ENCODE measurements at places on chromosomes 7 and 10. TPM values are rescaled to one million over a fixed set of nuclear protein-coding genes. Genes with fewer than 3 reads are reported as not detected.

Gene GRM3
- total RNA-seq, result not detected

Gene CALN1
- total RNA-seq, result not detected

Gene SMC3
- 16.2 TPM for total RNA-seq

Gene UBTD1
- 6.6 TPM for total RNA-seq

Gene OR2A12
- not detected for total RNA-seq

Gene HPS1
- 40.6 TPM for total RNA-seq

Gene TET1
- total RNA-seq, result 0.48 TPM

Gene FAM25A
- 57.1 TPM for total RNA-seq

Gene SEMA3C
- 2.6 TPM for total RNA-seq

Gene COMTD1
- 139 TPM for total RNA-seq

Gene PKD1L1
- total RNA-seq, result not detected

Gene TBX20
- total RNA-seq, result not detected

Gene THSD7A
- not detected for total RNA-seq

Gene GNB2
- 227 TPM for total RNA-seq

Gene IFIT1B
- not detected for total RNA-seq

DNA sequence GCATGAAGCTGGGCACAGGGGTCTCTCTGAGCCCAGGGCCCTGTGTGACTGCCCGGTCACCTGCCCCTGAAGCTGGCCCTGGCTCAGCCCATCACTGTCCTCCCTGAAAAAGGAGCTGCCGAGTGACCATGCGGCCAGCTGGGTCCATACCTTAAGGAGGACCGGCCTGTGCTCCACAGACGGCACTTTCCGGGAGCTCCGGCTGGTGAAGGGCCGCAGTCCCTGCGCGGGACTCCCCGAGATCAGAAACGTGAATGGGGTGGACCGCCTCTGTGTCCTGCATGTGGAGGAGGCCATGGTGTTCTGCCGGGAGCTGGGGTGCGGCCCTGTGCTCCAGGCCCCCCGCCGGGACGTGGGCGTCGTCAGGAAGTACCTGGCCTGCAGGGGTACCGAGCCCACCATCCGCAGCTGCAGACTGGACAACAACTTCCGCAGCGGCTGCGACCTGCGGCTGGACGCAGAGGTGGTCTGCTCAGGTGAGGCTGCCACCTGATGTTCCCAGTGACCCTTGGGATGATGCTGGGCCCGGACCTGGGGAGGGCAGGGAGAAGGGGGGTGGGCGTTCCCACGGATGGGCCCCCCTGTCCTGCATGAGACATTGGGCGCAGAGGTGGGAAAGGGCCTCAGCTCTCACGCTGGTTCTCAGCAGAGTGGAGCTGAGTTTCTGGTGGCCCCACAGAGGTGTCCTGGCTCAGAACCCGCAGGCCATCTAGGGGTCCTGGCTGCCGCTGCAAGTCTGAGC, 3.5 kb downstream of the SCART1 start:
- no peaks in the 10 kb centered on the region for H3K27me3 ChIP-seq
- DNase-seq, result no peak
- no peak overlapping the region for H3K27ac ChIP-seq
- no peak overlapping the region for H3K4me3 ChIP-seq

- DNase-seq, result no peak
- no peak overlapping the region for H3K27ac ChIP-seq
- H3K4me3 ChIP-seq, result no peak overlapping the region
- H3K4me1 ChIP-seq, result no peaks in the 10 kb centered on the region
- peaks cover 16% of the 10 kb centered on the region for H3K27me3 ChIP-seq
- no peaks in the 10 kb centered on the region for H3K36me3 ChIP-seq
These were observed 166.9 kb upstream of the RNF32 start for GRCh38 chr7:156473476-156474240.

- H3K27ac ChIP-seq, result peak overlapping the region; percentile 19
- H3K36me3 ChIP-seq, result no peaks in the 10 kb centered on the region
- no peak for DNase-seq
- H3K4me1 ChIP-seq, result no peaks in the 10 kb centered on the region
These were observed 197.6 kb upstream of the ZNF32 start for GRCh38 chr10:43846187-43846680.

- H3K4me3 ChIP-seq, result no peak overlapping the region
- no peak overlapping the region for H3K27ac ChIP-seq
- no peak for DNase-seq
- H3K4me1 ChIP-seq, result peaks cover 28% of the 10 kb centered on the region
These were observed 73.3 kb upstream of the NKX6-2 start for GRCh38 chr10:132859084-132859855.

- no peaks in the 10 kb centered on the region for H3K36me3 ChIP-seq
- H3K27me3 ChIP-seq, result no peaks in the 10 kb centered on the region
- H3K4me1 ChIP-seq, result no peaks in the 10 kb centered on the region
- DNase-seq, result no peak
These were observed 297.2 kb upstream of the VSTM2A start for GRCh38 chr7:54245020-54245419.

DNA sequence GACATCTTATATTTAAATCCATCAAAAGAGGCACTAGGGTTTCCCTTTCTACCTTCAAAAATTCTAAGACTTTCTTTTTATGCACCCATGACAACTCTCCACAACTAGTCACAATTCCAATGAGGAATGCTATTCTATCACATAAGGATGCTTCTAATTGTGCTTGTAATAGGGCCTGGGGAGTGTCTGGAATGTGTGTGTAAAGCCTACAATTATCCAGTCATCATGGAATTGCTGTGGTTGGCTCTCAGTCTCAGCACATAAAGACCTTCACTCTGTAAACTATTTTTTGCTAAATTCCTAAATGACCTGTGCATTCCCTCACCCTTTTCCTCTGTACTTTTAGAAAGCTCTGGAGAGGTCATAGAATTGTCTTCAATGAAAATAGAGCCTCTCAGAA, 86.7 kb downstream of the EPDR1 start:
- H3K4me3 ChIP-seq, result no peak overlapping the region
- no peak for DNase-seq
- no peak overlapping the region for H3K27ac ChIP-seq
- H3K27me3 ChIP-seq, result no peaks in the 10 kb centered on the region

DNA sequence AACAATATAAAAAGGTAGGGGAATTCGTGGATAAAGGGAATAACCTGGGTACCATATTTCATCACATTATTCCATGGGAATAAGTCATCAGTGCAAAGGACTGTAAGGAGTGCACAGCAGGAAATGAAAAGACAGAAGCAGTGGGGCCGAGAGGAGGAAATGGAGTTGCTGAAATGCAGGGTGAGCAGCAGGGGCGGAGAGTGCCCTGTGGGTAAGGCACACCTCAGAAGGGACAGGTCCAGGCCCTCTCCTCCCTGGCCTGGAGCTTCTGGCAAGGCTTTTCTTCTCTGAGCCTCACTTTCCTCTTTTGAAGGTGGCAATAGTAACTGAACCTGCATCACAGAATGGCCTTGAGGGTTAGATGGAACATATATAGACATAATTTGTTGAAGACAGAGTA, 26.2 kb downstream of the IKZF1 start:
- H3K27ac ChIP-seq, result peak overlapping the region; percentile 46
- H3K36me3 ChIP-seq, result no peaks in the 10 kb centered on the region
- H3K4me1 ChIP-seq, result peaks cover 26% of the 10 kb centered on the region
- DNase-seq, result no peak
- H3K27me3 ChIP-seq, result no peaks in the 10 kb centered on the region

- H3K36me3 ChIP-seq, result no peaks in the 10 kb centered on the region
- peak overlapping the region; percentile 88 for H3K27ac ChIP-seq
- H3K4me3 ChIP-seq, result peak overlapping the region; percentile 62
- no peak for DNase-seq
- no peaks in the 10 kb centered on the region for H3K27me3 ChIP-seq
These were observed 26.2 kb downstream of the ADK start for GRCh38 chr10:74177140-74177677.

GRCh38 chr7:97001221-97001620, 4.1 kb upstream of the DLX6 start:
- no peak for DNase-seq
- no peaks in the 10 kb centered on the region for H3K36me3 ChIP-seq
- peaks cover 82% of the 10 kb centered on the region for H3K27me3 ChIP-seq
- no peak overlapping the region for H3K27ac ChIP-seq
- H3K4me1 ChIP-seq, result peaks cover 50% of the 10 kb centered on the region
- H3K4me3 ChIP-seq, result no peak overlapping the region

DNA sequence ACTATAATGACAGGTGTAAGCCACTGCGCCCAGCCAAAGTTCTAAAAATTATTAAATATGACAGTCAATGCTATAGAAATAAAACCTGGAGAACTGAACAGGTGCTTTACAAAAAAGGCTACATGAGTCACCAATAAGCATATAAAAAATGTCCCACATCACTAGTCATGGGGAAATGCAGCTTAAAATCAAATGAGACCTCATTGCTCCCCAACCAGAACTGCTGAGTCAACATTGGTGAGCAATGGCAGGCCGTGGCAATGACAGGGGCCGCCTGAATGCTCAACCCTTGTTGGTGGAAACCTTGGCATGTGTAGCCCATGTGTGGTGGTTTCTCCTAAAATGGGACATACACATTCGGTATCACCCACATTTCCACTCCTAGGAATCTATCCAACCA, 352.3 kb upstream of the KLF6 start:
- DNase-seq, result no peak
- no peaks in the 10 kb centered on the region for H3K27me3 ChIP-seq
- no peak overlapping the region for H3K27ac ChIP-seq
- peaks cover 4% of the 10 kb centered on the region for H3K4me1 ChIP-seq
- H3K4me3 ChIP-seq, result no peak overlapping the region
- no peaks in the 10 kb centered on the region for H3K36me3 ChIP-seq

- H3K4me1 ChIP-seq, result no peaks in the 10 kb centered on the region
- no peak for DNase-seq
- no peak overlapping the region for H3K4me3 ChIP-seq
- no peaks in the 10 kb centered on the region for H3K27me3 ChIP-seq
- no peak overlapping the region for H3K27ac ChIP-seq
These were observed 33.9 kb upstream of the PROSER2 start for GRCh38 chr10:11789306-11789705.

DNA sequence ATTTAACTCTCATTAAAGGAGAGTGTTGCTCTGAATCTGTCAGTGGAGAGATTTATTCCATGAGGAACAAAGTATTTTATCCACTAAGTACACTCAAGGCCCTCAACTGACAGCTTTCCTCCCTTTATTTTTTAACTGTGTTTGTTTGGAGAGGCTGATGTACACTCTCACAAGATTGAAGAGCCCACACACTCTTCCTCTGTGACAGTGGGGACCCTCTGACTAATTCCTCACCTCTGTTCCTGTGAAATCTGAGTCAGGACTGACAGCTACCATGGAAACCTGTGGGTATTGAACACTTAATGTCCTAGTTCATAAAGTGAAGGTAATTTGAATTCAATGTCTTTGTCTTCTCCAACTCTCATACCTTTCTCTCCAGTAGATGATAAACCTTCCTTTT, 189.8 kb upstream of the PITRM1 start:
- no peak overlapping the region for H3K4me3 ChIP-seq
- H3K27me3 ChIP-seq, result no peaks in the 10 kb centered on the region
- H3K36me3 ChIP-seq, result no peaks in the 10 kb centered on the region
- H3K27ac ChIP-seq, result no peak overlapping the region
- no peaks in the 10 kb centered on the region for H3K4me1 ChIP-seq

- DNase-seq, result no peak
- H3K4me3 ChIP-seq, result no peak overlapping the region
- H3K27me3 ChIP-seq, result peaks cover 20% of the 10 kb centered on the region
These were observed 1.6 kb upstream of the CRHR2 start for GRCh38 chr7:30683816-30684215.

GRCh38 chr7:111339006-111339405, 223.3 kb downstream of the IMMP2L start:
- no peak overlapping the region for H3K4me3 ChIP-seq
- no peaks in the 10 kb centered on the region for H3K27me3 ChIP-seq

- DNase-seq, result no peak
- no peak overlapping the region for H3K27ac ChIP-seq
These were observed 729.4 kb upstream of the C7orf33 start for GRCh38 chr7:147861058-147861716.

- H3K4me3 ChIP-seq, result no peak overlapping the region
- H3K27me3 ChIP-seq, result no peaks in the 10 kb centered on the region
- no peak for DNase-seq
- no peak overlapping the region for H3K27ac ChIP-seq
These were observed 5.2 kb downstream of the TACR2 start for GRCh38 chr10:69411476-69411875.

GRCh38 chr7:17907014-17907413, 33.3 kb downstream of the SNX13 start:
- H3K36me3 ChIP-seq, result no peaks in the 10 kb centered on the region
- H3K27ac ChIP-seq, result no peak overlapping the region
- no peaks in the 10 kb centered on the region for H3K27me3 ChIP-seq
- no peak overlapping the region for H3K4me3 ChIP-seq
- no peak for DNase-seq
- H3K4me1 ChIP-seq, result no peaks in the 10 kb centered on the region

DNA sequence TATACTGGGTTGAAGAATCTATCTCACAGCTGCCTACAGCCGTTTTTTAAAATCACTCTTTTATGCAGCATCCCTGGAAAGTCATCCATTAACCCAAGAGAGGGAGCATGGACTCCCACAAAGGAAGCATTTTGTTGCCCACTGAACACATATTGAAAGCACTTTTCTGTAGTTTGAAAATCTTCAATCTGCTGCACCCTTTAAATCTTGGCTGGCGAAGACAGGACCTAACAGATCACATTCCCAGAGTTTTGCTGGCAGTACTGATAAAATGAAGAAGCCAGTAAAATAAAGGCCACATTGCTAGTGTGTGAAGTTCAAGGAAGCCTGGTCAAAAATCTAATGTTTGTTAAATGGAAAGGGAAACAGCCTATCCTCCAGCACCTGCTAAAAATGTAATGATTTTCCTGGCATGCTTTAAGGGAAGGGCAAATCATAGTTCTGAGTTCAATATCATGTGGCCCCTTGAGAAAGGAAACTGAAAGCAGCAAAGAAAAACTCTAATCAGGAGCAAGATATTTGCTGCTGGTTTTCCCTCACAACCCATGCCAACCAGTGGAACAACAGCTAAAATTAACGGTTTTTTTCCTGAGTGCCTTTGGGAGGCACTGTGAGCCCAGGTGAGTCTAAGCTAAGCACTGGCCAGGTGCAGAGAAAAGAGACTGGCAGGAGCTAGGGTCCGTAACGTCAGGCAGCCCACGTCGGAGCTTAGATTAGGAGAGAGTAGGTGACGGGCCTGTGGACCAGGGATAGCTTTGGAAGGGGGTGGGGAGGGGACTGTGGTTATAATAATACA, 97.9 kb upstream of the PALS2 start:
- H3K27ac ChIP-seq, result no peak overlapping the region
- no peaks in the 10 kb centered on the region for H3K36me3 ChIP-seq
- no peak for DNase-seq
- H3K4me3 ChIP-seq, result no peak overlapping the region

DNA sequence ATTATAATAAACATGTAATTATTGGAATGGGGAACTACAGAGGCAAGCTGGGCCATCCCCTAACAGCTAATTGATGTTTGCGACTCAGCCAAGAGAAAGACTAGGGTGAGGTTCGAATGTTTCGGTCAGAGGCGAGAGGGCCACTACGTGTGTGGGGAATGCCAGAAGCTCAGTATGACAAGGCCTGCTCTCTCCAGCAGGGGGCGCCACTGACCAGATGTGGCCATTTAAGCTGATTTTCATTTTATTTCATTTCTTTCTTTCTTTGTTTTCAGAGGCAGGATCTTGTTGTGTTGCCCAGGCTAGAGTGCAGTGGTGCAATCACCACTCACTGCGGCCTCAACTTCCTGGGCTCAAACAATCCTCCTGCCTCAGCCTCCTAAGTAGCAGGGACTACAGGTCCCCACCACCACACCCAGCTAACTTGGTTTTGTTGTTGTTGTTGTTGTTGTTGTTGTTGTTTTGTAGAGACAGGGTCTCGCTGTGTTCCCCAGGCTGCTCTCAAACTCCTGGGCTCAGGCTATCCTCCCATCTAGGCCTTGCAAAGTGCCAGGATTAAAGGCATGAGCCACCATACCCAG, 38.1 kb downstream of the TMEM130 start:
- H3K36me3 ChIP-seq, result no peaks in the 10 kb centered on the region
- no peak overlapping the region for H3K27ac ChIP-seq
- H3K4me1 ChIP-seq, result peaks cover 3% of the 10 kb centered on the region
- H3K27me3 ChIP-seq, result peaks cover 32% of the 10 kb centered on the region
- no peak overlapping the region for H3K4me3 ChIP-seq
- DNase-seq, result no peak
